NCI-H1694 (cell line): ENCODE measurements at places on chromosomes 1 and 21.

DNA sequence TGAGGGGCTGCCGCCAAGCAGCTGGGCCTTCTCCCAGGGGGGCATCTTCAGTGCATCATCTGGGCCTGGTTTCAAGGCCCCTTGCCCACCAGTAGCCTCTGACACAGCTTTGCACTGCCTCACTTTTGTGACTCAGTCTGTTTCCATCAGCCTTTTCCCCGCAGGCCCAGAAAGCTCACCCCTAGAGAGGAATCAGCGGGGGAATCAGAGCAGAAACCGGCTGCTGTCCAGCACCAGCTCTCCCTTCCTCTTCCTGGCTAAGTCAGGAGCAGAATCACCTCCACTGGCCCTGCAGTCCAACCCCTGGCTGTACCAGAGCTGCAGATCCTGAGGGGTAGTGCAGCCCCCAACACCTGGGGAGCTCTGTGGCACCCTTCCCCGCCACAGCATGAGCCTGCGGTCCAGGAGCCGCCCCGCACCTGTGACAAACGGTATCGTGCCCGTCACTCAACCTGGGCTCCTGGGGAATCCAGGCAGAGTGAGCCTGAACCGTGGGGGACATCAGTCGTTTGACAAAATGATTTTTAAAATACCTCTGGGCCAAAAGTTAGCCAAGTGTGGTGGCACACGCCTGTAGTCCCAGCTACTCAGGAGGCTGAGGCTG is 83.3 kb upstream of the TMEM51 start:
- DNase-seq = no peak

DNA sequence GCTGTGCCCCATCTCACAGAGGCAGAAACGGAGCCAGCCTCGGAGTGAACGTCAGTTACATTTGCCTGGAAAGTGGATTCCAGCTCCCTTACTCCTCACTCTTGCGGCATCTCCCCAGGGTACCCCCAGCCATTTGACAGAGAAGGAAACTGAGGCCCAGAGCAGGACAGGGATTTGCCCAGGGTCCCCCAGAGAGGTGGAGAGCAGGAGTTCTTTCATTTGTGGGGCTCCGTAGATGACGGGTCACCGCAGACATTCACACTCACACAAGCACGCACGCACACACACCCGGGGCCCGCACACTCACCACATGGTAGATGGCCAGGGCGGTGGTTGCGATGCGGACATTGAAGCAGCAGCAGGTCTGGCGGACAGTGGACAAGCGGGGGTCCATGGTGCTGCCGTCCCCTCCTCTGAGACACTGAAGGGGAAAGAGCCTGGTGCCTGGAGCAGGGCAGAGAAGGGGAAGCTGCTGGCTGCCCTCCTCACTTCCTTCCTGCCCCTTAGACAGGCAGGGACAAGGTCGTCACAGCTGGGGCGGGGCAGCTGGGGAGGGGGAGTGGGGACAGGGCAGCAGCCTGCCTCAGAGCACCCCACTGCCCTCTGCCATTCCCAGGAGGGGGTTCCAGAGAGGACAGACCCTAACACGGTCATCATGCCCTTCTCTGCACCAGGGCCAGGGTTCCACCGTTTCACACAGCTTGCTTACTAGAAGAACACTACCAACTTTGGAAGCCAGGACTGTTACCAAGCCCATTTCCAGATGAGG is at the start of gene LAPTM5:
LAPTM5 (minus strand) TSS at position 423 of the 769 bp plus-strand sequence; CDS start at position 394, 29 bp downstream.
- DNase-seq = no peak

GRCh38 chr1:188295157-188295556 is 1466.4 kb downstream of the PLA2G4A start:
- no peak for DNase-seq

DNA sequence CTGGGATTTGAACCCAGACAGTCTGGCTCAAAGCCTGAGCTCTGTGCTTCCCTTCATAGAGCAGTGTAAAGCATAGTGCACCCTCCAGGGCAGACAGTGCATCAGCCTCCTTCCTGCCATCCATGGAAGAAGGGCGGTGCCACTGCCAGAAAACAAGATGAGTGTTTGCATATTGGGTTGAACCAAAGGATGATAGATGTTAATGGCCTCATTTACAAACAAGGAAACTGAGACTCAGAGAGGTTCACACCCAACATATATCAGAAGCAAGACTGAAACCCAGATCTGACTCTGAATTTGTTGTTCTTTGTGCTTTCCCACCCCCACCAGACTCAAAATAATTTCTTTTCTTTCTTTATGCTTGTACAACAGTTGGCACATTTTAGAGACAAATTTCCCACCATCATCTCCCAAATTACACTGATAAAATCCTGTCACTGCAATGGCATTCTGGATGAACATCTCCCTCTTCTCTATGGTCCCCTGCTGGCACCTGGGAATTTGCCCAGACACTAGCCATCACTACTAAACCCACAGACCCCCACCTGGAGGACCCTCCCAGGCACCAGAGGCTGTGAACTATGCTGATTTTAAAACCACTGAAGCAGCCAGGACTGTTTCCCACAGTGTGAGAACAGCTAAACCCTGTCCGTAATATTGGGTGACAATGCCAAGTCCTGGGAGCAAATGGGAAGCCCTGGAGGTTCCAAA is 45.4 kb upstream of the MPZL1 start:
- no peak for DNase-seq

DNA sequence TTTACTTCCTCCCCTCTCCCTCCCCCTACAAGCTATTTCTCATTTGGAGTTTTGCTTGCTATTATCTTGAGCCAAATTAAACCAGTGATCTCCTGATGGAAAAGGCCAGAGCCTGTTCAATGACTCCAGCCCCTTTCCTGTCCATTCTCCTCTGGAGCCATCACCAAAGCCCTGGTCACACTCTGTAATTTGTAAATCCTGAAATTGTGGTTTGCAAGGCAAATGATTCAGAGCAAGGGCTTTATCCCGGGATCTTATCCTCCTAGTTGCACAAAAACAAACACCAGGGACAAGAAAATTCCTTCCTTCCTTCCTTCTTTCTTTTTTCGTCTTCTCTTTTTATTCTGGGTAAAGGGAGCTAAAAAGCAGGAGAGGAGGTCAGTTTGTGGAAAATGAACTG is 366.1 kb upstream of the ST6GALNAC5 start:
- DNase-seq = no peak

DNA sequence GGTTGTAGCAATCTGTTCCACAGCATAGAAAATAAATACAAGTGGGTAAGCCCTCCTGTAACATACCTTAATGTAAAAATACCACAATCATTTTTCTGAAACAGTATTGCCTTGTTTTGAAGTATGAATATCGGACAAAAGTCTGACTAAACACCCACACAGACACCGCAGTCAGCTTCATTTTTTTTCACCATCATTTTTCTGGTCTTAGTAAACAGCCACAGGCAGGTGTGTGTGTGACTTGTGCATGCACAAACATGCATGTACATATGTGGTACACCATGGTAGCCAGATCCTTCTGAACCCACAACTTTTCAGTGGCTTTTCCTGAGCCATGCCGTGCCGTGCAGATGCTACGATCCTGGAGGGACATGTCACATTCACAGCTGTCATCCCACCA is 261.7 kb downstream of the PCP4 start:
- DNase-seq = no peak

GRCh38 chr1:245091818-245092637 is 62.8 kb upstream of the KIF26B start:
- DNase-seq = no peak

DNA sequence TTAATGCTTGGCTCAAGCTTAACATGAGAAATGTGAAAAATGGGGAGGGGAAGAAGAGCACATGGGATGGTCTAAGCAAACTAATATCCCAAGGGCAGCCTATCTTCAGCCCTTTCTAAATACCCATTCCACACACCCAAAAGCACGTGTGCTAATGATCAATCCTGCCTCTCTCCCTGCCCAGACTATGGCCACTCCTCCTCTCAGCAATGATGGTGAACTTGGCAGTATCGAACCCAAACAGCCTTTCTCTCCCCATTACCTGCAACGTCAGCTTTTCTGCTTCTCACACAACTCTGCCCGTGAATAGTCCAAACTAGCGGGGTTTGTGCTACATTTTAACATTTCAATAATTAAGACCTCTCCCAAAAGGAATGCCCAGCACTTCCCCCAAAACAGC is 41.6 kb downstream of the SSBP3 start:
- DNase-seq = no peak

DNA sequence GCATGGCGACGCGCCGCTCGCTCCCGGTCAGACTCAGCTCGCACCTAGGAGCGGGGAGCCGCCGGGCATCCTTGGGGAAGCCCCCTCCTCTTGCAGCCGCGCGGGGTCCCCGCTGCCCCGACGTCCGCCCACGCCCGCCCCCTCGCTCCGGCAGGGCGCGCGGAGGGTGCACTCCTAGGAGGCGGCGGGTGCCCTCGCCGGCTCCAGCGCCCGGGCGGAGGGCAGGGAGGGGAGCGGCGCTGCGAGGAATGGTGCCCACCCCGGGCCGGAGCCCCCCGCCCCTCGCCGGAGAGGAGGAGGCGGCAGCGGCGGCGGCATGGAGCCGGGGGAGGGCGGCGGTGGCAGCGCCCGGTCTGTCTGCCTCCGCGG is 488 bp downstream of the FAM78B start:
- DNase-seq = no peak

DNA sequence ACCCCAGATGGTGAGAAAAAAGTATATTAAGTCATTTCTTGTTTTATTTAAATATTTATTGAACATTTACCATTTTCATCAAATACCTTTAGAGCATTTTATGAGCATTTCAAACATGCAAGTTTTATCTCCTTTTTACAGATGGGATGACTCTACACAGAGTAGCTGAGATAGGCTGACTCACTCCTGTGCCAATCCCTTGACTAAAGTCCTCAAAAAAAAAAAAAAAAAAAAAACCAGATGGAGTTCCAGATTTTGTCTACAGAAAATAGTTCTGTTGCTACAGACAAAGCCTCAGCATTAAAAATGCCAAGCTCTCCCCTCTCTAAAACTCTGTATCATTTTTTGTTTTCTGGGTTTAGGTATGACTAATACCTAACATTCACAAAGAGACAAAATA is 303.0 kb upstream of the PLD5 start:
- no peak for DNase-seq

DNA sequence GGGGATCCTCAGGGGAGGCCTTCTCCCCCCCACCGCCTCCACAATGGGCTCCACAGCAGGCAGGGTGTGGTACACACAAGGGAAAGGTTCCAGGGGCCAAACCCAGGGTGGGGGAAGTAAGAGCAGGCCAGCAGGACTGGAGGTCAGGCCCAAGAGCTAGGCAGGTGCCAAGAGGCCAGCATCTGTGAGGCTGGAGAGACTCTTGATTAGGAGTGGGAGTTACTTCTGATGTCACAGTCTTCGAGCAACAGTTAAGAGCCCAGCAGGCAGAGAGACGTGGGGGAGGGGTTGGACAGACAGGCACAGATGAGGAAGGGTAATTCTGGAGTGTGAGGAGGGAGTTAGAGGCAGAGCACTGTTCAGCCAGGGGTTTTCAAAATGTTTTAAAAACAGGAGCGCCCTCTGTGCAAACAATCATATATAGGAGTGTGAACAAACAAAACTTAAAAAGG is 55.8 kb downstream of the SLC9A1 start:
- DNase-seq = no peak

GRCh38 chr1:208137193-208137592 is 107.0 kb downstream of the PLXNA2 start:
- DNase-seq = peak; percentile 78

GRCh38 chr1:11024154-11024873 is 11.9 kb downstream of the TARDBP start:
- no peak for DNase-seq

GRCh38 chr1:226978432-226979114 is 38.5 kb downstream of the COQ8A start:
- no peak for DNase-seq

GRCh38 chr1:14583788-14584187 is 14.7 kb upstream of the KAZN start:
- no peak for DNase-seq

DNA sequence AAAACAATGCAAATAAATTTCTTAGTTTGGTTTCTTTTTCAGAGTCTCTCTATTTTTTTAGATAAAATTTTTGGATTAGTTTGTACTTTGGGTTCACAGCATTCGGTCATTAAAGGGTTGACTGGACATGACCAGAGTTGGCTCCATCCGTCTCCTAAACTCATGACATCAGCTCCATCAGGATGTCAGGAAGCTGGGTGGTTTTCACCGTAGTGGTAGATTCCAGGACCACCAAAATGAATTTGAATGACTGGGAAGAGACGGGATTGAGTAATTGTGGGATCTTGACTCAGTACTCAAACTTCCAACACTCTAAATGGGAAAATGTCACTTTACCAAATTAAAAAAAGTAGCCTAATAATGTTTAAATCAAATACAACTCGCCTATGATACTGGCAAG is 279.2 kb upstream of the DUSP10 start:
- DNase-seq = no peak

GRCh38 chr1:183642166-183642565 is 6.6 kb upstream of the ARPC5 start:
- DNase-seq = no peak

GRCh38 chr1:31575369-31576140 is 760 bp upstream of the TINAGL1 start:
- no peak for DNase-seq

DNA sequence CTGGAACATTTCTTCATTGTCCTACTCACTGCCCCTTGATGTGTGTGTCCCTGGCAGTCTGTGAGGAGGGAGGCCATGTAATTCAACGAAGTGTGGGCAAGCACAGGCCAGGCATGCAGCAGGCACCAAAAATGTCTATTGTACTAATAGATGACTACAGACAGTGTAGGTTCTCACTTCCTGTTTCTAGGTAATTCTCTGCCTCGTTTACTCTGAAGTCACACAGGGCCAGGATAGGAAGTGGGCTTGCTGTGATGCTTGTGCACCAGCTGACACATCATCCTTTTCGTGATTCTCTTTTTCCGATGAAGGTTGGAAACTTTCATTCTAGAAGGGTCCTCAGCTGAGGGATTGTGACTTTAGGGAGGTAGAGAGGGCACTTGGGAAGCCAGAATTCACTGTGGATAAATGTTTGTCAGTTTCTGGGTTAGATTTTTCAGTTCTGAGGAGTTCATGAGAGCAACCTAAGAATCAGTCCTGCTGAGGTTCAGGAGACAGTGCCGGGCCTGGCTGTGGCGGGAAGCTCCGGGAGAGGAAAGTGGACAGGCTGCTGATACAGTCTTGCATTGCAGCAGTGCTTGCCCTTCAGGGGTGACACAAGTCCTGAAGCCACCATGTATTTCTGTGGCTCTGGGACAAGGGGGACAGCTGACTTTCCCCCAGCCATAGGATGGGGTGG is 4.3 kb upstream of the CSF1 start:
- no peak for DNase-seq

GRCh38 chr1:17101261-17101660 is 18.0 kb downstream of the PADI2 start:
- DNase-seq = no peak

GRCh38 chr1:233242827-233243483 is 52.6 kb downstream of the PCNX2 start:
- no peak for DNase-seq

GRCh38 chr1:226135059-226135651 is 51.4 kb downstream of the ACBD3 start:
- DNase-seq = peak; percentile 79

GRCh38 chr21:42744520-42745445 is 91.4 kb downstream of the PDE9A start:
- DNase-seq = no peak
